Activated CD8-positive, alpha-beta memory T cell treated with anti-CD3 and anti-CD28 coated beads for 24 hours (primary cell): ENCODE measurements at places on chromosomes 5 and 9.

- DNase-seq = no peak
These were observed 54.7 kb downstream of the SEMA4D start for GRCh38 chr9:89442981-89443814.

DNA sequence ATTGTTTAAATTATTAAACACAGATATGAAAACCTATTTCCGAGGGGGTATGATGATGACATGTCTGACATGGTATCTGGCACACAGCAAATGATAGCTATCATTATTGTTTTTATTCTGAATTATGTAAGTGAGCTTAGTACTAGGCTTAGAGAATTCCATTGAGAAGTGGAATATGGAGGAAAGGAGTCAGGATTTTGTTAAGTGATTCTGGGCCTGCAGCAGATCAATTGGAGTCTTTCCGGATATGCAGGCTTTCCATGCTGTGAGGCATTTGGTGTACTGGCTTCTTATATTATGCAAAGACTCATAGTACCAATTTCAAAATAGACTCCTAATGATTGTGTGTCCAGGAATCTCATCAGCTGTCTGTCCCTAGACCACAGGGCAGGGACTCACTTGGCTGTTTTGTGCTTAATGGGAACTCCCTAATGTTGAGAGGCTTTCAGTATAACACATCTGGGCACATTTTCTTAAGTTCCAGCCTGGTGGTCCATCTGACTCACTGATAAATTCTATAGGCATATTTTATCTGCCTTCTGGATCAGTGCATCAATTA lies 180.0 kb upstream of the KLF9 start:
- DNase-seq = no peak

DNA sequence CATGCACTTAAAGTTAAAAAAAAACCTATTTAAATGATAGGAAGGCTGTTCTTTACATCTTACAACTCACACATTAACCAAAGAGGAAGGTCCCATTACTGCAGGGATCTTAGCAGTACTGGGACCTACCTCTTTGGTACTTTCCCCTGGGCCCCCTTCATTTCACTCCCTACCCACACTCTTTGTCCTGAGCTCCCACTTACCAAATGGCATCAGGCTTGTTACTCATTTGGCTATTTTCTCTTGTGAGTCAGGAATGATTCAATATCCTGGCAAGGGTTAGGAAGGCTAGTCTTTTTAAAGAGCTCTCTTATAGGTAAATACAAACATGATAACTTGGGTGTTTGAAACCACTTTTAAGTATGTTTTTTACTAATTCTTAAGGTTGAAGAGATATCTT lies 117.4 kb upstream of the ELL2 start:
- no peak for DNase-seq

- DNase-seq = no peak
These were observed 14.1 kb downstream of the SPATA9 start for GRCh38 chr5:95668728-95669127.

- DNase-seq = peak; percentile 82
These were observed 117.2 kb downstream of the INVS start for GRCh38 chr9:100216178-100216787.

DNA sequence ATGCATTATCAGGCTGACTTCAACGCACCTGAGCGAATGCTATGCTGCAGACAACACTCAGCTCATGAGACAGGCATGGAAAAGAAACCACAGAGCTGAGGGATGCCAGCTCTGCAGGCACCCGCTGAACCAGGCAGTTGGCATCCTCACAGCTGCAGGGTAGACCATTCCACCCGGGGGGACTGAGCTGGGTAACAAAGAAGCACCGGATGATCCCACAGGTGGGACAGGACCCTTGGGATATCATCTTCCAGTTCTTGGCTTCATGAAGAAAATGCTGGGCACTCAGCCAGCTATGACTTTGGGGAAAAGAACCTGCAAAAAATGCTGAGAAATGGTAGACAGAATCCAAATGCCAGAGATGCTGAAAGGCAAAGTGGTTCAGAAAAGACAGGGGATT lies 9.6 kb downstream of the EPB41L4B start:
- DNase-seq = no peak

DNA sequence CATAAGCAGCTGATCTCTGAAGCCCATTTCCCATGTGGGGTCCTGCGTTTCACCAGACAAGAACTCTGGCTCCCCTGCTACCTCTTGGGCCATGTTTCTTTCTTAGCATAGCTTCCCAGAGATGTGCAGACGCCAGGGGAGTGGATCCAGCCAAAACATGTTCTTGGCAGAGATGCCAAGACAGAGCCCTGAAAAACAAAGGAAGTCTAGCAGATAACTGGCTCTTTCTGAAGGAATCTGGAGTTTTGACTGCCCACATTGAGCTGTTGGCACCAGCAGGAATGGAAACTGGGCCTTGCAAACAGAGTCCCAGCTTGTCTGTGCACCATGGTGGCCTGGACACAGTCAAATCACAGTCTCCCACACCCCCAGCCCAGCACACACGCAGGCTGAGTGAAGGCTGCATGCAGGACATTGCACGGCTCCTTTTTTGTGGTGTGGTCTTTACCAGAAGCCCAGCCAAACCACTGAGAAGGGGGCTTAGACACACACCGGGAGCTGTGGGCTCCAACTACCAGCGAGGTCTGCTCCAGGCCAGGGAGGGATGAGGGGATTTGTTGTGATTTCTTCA lies 114.7 kb downstream of the SNX18 start:
- DNase-seq = no peak

- DNase-seq = no peak
These were observed 57.8 kb upstream of the HSPA9 start for GRCh38 chr5:138632900-138633489.

GRCh38 chr5:171506951-171507350 lies 87.5 kb downstream of the FGF18 start:
- no peak for DNase-seq

DNA sequence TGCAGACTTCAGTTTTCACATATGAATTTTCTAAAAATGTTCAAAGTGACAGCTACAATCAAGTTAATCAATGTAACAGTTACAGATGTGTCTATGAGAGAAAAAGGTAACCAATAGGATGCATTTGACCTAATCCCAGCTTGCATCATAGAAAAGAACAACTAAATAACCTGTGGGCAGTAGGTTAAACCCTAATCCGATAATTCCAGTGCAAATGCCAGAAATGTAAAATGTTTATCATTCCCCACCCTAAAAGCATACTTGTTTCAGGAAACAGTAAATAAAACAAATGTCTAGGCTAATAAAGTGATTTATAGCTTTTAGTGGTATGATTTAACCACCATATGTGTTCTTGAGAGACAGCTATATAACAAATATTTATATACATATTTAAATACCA lies 592.6 kb downstream of the PRELID2 start:
- no peak for DNase-seq

GRCh38 chr5:151072630-151073025 lies 8.2 kb downstream of the TNIP1 start:
- no peak for DNase-seq

- no peak for DNase-seq
These were observed 2.4 kb upstream of the CDO1 start for GRCh38 chr5:115818821-115819220.

- no peak for DNase-seq
These were observed at the start of gene FAXDC2 for GRCh38 chr5:154850255-154851062. FAXDC2 (minus strand) TSS chr5:154850603; CDS start chr5:154838178, 12,425 bp downstream.

GRCh38 chr5:171469326-171469725 lies 49.9 kb downstream of the FGF18 start:
- DNase-seq = no peak

DNA sequence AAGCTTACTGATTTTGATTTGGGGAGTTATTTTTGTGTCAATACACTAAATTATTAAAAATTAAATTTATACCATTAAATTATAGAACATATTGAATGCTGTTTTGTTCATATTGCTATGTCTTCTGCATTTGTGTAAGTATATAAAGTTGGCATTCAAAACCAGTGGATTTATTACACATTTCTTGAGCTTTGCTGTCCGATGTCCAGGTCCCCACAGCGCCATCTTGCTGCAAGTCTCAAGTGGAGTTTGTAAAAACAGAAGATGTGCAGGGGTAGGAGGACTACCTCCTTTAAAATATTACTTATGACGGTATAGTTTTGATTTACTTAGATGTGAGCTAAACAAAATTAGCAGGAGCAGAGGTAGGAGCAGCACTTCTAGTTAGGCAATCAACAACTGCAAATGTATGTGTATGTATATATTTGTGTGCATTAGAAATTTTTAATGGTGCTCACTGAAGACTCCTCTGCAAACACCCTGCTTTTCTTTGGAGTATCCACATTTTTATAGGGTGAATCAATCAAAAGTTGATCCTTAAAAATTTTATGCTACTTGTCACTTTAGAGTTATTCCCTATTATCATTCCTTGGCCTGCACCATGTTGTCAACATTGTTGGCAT lies 37.4 kb downstream of the CPEB4 start:
- DNase-seq = peak; percentile 59

DNA sequence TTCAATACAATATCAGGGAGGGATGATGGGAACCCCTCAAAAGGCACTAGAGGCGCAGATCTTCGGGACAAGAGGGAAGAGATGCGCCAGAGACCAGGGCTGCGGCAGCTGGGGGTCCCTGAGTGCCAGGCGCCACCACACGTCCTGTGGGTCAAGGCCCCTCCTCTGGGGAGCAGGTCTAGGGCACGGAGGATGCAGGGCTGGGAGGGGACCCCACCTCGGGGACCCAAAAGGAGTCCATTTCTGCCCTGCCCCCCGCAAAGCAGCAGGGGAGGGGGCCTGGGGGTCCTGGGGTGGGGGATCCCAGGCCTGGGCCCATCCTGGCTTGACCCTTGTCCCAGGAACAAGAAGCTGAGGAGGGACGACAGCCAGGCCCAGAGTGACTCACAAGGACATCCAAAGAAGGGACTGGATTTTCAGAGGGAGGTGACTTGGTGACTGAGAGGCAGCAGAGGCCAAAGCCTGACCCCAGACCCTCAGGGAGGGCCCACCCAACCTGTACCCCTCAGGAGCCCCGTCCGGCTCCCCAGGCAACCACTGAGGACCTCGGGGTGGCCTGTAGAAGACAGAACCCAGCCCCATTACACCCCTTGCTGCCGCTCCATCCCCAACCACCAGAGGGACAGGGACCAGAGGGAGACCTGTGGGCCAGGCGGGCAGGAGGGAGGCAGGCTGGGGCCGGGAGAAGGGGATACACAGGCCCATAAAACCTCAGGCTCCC lies 54.2 kb downstream of the LRSAM1 start:
- DNase-seq = peak; percentile 65

DNA sequence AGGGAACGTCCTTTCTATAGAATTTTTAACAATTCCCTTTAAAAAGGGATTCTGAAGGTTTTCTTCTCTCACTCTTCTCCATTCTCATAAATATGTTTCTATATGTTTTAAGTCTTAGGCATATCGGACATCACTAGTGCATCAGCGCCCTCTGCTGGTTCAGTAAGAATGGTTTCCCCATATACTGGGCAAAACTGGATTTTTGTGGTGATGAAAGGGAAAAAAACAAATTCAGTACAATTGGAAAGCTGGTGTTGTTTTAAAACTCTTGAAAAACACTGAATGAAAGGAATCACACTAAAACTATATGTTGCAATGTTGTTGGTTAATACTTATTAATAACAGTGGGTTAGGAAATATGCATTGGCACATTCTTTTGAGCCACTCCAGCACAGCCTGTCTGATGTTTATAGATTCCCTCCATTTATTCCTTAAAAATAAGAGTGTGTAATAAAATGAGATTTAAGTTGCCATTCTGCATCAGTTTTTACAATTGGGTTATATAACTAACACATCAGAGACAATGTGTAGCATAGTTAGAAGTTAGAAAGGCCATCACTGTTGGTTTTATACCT lies 15.8 kb downstream of the CWC27 start:
- peak; percentile 77 for DNase-seq

GRCh38 chr5:167721926-167722440 lies 569.5 kb upstream of the WWC1 start:
- DNase-seq = no peak

DNA sequence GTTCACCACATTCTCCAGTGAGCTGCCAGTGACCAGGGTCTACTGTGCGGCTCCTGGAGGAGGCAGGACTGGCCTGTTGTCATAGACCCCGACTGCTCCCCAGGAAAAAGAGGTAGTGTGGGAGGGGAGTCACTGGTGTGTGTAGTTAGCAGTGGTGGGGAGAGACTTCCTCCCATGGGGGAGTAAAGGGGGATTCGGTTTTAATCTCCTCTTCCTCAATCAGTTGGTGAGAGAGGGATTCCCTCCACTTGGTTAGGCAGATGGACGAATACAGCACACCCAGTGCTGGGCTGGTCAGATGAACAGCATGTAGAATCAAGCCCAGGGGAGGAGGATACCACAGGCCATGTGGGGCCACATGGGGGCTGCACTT lies 207.6 kb upstream of the S1PR3 start:
- DNase-seq = peak; percentile 42

DNA sequence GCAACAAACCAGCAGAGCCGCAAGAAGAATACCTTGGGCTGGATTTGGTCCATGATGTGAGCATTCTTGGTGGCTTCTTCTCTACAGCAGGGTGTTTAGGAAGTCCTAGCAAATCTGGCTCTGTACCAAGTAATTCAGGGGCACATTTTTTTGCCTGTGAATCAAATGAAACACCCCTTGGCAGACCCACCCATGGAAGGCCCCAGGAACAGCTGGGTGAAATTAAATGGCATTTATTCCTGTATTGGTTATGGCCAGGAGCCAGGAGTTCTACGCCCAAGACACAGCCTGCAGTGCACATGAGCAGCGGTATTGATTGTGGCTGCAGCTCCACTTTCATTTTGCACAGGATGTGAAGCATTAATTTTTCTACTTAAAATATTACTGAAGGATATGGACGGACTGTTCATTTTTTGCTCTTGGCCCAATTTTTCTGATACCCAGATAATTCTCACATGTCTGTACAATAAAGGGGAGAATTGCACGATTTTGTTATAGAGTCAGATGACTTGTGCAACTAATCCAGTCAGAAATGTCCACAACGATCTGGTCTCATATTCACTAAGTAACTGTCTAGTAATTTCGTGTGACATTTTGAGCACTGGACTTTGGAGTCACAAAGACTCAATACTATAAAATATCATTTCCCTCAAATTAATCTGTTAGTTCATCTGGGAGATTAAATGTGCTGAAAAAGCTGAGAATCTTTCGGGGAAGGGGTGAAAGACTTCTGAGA lies 120.7 kb upstream of the APC start:
- DNase-seq = no peak

DNA sequence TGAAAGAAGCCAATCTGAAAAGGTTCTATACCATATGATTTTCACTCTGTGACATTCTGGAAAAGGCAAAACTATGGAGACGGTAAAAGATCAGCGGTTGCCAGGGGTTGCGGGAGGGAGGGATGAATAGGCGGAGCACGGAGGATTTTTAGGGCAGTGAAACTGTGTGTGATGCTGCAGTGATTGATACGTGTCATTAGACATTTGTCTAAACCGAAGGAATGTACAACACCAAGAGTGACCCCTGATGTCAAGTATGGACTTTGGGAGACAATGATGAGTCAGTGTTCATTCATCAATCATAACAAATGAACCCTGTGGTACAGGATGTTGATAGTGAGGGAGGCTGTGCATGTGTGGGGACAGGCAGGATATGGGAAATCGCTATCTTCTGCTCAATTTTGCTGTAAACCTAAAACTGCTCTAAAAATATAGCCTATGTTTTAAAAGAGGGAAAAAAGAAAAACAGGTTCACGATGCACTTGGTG lies 34.4 kb downstream of the ERGIC1 start:
- DNase-seq = no peak
